CD4-positive, alpha-beta memory T cell (primary cell): ENCODE measurements at places on chromosomes 3 and 15.

DNA sequence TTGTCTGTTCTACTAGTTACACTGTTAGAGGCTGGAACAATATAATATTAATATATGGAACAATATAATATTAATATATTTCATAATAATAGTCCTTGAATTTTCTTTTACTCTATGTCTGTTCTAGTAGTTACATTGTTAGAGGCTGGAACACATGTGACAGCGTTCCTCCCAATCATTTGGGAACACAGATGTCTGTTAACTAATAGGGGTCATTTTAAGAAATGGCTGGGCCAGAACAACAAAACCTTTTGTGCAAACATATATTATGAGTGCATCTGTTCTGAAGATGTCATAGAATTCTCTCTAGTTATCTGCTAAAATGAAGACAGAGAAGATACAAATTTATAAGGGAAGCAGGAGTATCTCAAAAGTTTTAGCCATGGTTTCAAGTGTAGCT is 114.0 kb upstream of the PDZRN3 start:
- H3K36me3 ChIP-seq = no peaks in the 10 kb centered on the region
- H3K4me3 ChIP-seq = no peak overlapping the region
- H3K27me3 ChIP-seq = no peaks in the 10 kb centered on the region
- no peaks in the 10 kb centered on the region for H3K4me1 ChIP-seq

DNA sequence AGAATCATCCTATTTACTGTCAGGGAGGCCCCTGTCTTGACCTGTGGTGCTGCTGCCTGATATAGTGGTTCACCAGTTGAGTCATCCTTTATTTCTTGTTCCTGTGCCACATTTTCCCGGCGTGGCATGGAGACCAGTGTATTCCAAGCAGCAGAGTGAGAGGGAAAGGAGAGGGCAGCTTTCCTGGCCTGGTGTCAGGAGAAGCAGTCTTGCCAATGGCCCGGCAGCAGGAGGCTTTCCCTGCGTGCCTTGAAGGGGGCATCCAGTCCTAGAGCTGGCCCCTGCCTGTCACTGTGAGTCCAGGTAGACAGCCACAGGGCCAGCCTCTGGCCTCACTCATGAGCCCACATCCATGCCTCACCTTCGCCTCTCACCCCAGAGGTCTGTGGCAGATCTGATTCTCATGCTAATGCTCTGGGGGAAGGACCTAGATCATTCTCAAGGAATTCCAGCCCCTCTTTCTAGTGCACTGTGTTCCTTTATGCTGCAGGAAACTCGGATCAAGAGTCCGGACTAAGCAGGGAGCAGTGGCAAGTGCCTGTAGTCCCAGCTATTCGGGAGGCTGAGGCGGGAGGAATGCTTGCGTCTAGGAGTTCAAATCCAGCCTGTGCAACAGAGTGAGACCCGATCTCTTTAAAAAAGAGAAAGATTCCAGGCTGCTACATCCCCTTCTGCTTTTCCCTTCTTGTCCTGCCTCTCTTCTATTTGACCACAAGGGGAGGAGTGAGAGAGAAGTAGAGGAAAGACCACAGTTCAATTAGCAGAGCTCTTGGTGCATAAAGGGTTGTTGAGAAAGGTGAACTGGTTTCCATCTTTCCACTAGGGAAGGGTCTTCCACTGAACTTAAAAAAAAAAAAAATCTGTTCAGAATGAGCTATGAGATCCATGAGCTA is 66.8 kb upstream of the HACD2 start:
- no peak for DNase-seq
- no peak overlapping the region for H3K27ac ChIP-seq
- no peaks in the 10 kb centered on the region for H3K36me3 ChIP-seq
- H3K27me3 ChIP-seq = no peaks in the 10 kb centered on the region
- H3K4me1 ChIP-seq = no peaks in the 10 kb centered on the region

DNA sequence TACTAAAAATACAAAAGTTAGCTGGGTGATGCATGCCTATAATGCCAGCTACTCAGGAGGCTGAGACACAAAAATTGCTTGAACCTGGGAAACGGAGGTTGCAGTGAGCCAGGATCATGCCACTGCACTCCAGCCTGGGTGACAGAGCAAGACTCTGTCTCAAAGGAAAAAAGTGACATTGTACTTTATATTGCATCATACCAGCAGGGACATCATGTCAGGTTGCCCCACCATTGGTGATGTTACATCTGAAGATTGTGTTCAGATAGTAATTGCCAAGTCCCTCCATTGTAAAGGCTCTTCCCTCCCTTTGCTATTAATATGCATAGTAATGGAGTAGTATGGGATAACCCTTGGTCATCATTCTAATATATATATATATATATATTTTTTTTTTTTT is 44.8 kb downstream of the FOXL2 start:
- H3K4me3 ChIP-seq = no peak overlapping the region
- no peaks in the 10 kb centered on the region for H3K27me3 ChIP-seq
- no peaks in the 10 kb centered on the region for H3K4me1 ChIP-seq
- no peak overlapping the region for H3K27ac ChIP-seq
- H3K36me3 ChIP-seq = no peaks in the 10 kb centered on the region

- H3K4me3 ChIP-seq = no peak overlapping the region
- H3K4me1 ChIP-seq = no peaks in the 10 kb centered on the region
- no peaks in the 10 kb centered on the region for H3K36me3 ChIP-seq
- no peaks in the 10 kb centered on the region for H3K27me3 ChIP-seq
- DNase-seq = no peak
- H3K27ac ChIP-seq = no peak overlapping the region
Measured at GRCh38 chr3:168168743-168169142, 73.0 kb upstream of the GOLIM4 start.

DNA sequence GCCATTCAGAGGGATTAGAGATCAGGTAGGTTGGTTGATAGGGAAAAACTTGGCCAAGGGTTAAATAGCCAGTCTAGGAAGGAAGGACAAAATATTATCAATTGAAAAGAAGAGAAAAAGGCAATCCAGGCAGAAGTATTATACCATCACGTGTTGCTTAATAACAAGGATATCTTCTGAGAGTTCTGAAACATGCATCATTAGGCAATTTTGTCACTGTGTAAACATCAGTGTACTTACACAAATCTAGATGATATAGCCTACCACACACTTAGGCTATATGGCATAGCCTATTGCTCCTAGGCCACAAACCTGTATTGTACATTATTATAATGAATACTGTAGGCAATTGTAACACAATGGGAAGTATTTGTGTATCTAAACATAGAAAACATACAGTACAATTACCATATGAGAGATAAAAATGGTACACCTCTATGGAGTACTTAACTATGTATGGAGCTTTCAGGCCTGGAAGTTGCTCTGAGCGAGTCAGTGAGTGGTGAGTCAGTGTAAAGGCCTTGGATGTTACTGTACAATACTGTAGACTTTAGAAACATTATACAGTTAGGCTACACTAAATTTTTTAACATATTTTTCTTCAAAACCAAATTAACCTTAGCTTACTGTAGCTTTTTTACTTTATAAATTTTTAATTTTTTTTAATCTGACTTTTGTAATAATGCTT is 2.7 kb downstream of the TEX55 start:
- H3K27ac ChIP-seq = no peak overlapping the region
- no peak overlapping the region for H3K4me3 ChIP-seq
- no peaks in the 10 kb centered on the region for H3K4me1 ChIP-seq
- no peak for DNase-seq
- no peaks in the 10 kb centered on the region for H3K27me3 ChIP-seq

DNA sequence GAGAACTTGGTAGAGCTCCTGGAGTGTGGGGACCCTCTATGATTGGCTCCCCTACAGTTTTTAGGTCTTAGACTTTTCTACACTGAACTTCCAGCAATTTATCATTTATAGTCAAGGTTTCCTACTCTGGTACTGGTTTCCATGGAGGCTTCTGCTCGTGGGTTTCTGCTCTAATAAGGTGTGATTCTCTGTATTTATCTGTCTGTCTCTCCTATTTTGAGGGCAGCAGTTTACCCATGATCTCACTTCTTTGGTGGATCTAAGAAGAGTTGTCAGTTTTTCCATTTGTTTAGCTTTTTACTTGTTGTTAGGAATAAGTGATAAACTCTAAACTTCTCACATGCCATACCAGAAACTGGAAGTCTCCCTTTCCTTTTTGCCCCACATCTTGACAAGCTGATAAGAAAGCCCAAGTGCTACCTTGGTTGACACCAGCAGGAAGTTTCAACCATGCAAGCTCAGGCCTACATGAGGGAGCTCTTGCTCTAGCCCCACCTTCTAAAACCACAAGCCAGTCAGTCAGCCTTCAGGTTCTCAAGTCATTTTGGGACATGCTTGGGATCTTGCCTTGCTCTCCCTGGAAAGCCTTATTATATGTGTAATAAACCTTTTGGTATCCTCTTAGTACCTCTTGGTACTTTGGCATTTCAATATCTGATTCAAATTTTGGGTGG is 10.0 kb downstream of the TIMMDC1 start:
- peaks cover 26% of the 10 kb centered on the region for H3K36me3 ChIP-seq
- DNase-seq = no peak
- H3K27me3 ChIP-seq = no peaks in the 10 kb centered on the region
- H3K4me1 ChIP-seq = peaks cover 29% of the 10 kb centered on the region
- H3K4me3 ChIP-seq = no peak overlapping the region
- H3K27ac ChIP-seq = no peak overlapping the region

- no peak overlapping the region for H3K27ac ChIP-seq
- no peak overlapping the region for H3K4me3 ChIP-seq
- peaks cover 5% of the 10 kb centered on the region for H3K27me3 ChIP-seq
Measured at GRCh38 chr15:83659417-83659812, 5.5 kb downstream of the ADAMTSL3 start.

DNA sequence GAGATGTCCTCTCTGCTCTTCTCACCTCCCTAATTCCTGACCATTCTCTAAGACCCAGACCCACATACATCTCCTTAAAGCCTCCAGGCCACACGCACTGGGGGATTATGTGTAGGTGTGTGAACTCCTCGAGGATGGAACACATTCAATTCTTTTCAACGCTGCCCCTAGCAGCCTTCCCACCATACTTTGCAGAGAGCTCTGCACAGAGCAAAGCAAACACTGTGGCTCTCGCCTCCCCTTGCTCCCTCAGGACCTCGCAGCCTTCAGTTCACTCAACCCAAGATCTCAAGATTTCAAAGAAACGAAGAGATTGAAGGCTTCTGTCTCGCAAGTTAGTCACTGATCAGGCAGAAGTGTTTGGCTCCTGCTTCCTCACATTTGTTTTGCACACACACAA is 6.0 kb downstream of the ACTC1 start:
- H3K4me1 ChIP-seq = no peaks in the 10 kb centered on the region
- H3K4me3 ChIP-seq = no peak overlapping the region
- no peak for DNase-seq
- H3K36me3 ChIP-seq = no peaks in the 10 kb centered on the region

- no peak overlapping the region for H3K4me3 ChIP-seq
- H3K36me3 ChIP-seq = peaks cover 2% of the 10 kb centered on the region
- DNase-seq = no peak
- no peaks in the 10 kb centered on the region for H3K27me3 ChIP-seq
Measured at GRCh38 chr3:32459450-32459849, 43.2 kb downstream of the CMTM6 start.
